PC-3 (cell line): ENCODE measurements at places on chromosomes 1 and 21. TPM values are rescaled to one million over a fixed set of nuclear protein-coding genes. Genes with fewer than 3 reads are reported as not detected.

- DNase-seq = no peak
Measured at GRCh38 chr1:160658162-160658813, 11.4 kb upstream of the SLAMF1 start.

DNA sequence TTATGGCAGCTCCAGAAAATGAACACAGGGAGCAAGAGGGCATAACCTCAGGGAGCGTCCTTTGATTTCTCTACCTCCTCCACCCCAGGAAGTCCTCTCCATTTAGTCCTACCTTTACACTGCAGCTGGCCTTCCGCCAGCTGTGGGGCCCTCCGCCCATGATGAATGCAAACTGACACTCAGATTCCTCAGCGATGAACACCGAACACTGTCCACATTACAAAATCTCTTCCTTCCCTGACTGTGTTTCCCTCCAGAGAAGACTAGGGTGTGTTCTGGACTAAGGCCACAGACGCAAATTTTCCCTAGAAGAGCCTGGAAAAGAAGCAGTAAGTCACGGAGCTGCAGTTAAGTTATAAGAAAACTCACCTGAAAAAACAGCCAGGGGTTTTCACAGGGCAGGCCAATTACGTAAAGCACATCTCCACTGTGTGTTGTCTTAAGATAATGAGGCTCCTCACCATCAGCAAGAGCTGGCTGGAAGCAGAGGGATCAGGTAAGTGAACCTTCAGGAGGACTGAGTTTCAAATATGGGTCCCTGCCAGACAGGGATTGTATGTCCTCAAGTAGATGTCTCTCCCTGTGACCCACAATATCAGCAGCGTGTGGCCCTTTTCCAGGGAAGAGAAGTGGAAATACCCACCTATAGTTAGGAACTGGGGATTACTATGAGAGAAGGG lies 46.3 kb upstream of the ATP1B1 start:
- peak; percentile 99 for DNase-seq

The SYF2 gene
- 29.8 and 31.0 TPM in 2 replicates for total RNA-seq

GRCh38 chr1:30693366-30693765 lies 30.0 kb downstream of the MATN1 start:
- no peak for DNase-seq

DNA sequence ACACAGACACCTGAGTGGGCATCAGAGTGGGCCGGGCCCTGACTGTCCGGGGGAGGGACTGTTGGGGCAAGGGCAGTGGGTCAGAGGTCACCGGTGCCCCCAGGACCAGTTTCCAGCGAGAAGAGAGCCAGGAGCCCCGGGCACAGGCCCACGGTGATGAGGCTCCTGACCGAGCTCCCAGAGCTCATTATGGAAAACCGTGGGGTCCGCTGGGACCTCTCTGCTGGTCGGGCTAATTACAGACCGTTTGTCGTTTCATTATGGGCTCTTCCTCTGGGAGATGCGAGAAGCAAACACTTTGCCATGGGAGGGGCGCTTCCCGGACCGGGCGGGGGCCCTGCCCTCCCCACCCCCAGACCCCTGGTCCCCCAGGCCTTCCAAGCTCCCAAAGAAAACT lies 12.0 kb upstream of the TTLL10 start:
- DNase-seq = no peak

The RNU1-1 gene
- under 0.01 TPM in 2 replicates for total RNA-seq

DNA sequence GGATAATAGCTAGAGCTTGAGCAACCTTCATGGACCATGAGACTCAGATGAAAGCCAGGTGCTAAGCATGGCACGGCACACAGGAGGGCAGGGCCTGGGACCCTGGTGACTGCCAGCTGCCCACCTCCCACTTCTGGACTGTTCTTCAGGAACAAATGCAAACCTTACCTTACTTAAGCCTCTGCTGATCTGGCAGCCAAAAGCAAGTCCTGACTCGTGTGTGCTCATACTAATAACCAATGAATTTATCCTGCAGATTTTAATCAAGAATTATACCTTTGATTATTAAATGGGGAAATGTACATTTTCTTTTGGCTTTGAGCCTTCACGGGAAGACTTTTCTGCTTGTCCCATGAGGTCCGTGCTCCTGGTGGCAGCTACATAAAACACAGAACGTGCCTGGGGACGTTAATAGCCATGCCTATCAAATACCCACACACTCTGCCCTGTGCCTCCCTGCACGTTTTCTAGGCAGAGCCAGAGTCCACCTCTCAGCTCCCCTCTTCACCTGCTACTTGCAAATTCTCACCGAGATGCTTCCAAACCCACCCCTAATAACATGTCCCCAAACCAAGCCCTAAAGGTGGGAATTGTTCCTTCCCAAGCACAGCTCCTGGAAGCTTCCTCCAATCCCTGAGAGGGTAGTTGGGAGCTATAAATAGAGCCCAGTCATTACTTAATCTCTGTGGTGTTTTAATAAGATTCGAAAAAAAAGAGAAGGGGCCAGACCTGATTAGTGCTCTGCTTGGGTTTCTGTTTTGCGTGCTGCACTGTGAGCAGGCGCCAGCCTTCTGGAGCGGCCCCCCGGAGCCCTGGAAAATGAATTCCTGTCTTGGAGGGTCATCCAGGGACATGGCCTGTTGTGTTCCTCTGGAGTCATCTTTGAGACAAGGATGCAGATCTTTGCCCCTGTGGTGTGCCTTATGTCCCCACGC lies 33.5 kb downstream of the SLC1A7 start:
- peak; percentile 11 for DNase-seq

GRCh38 chr1:157154940-157155514 lies 16.8 kb upstream of the ETV3 start:
- DNase-seq = peak; percentile 43

DNA sequence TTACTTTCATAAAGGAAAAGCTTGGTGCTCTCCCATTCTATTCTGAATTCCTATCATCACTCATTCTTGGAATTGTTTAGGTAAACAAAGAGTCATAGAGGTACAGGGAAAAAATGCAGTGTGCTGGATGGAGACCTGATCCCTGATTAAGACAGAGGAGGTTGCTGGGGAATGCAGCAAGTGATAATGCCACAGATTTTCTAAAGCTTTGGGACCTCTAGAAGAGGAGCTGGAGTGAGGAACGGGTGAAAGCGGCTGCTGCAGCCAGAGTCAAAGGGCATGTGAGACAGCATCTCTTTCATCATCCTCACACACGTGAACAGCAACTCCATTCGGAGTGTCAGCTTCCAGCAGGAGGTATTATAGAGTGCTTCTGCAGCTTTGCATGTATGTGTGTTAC lies 54.9 kb upstream of the DIPK1A start:
- peak; percentile 70 for DNase-seq

DNA sequence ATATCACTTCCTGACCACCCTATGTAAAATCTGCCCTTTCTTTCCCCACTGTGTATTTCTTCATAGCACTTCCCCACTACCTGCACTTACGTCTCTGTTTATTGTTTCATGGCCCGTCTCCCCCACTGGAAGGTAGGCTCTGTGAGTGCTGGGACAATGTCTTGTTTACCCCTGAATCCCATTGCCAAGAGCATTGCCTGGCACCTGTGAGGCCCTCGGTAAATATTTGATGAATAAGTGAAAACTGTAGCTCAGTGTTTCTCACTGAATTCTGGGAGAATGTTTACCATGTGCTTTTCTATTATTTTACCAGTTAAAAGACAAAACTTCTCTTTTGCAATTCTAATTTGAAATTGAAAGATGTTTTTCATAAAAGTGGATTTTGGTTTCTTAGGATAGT lies 11.8 kb downstream of the NFASC start:
- DNase-seq = no peak

DNA sequence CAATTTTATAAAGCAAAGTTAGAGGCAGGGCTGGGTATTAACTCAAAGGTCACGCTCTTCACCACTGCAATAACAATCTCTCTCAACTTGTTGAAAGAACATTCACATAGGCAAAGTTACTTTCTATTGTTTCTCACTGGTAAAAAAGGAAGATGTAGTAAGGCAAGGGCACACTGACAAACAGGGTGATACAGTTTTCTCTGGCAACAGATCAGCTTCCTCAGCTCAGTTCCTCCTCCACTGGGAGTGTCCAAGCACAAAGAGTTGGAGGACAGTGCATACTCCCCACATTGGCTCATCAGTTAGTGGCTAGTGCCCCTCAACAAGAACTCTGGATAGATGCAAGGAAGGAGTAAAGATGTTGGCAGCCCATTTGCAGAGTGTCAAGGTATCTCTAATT lies 3.7 kb downstream of the PLPPR4 start:
- no peak for DNase-seq

GRCh38 chr1:116510361-116510760 lies 60.5 kb downstream of the CD58 start:
- no peak for DNase-seq
